ENCODE measurements at places on chromosomes 5 and 9.

GRCh38 chr5:85466423-85466822, 1081.7 kb upstream of the EDIL3 start:
- DNase-seq = no peak

DNA sequence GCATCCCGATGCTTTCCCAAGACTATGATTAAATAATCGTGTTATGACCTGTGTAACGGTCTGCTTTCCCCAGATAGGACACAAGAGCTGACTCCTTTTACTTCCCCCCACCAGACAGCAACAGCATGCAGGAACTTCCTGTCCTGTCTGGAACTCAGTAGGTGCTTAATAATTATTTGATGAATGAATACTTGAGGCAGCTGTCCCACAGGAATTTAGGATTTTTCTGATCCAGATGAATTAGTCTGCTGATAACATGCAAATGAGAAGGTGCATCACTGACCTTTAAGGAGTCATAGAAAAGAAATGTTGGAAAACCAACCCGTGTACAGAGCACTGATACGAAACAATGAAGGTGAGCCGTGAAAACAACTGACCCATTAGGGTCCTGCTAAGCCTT, 12.2 kb downstream of the RNF130 start:
- no peak for DNase-seq

DNA sequence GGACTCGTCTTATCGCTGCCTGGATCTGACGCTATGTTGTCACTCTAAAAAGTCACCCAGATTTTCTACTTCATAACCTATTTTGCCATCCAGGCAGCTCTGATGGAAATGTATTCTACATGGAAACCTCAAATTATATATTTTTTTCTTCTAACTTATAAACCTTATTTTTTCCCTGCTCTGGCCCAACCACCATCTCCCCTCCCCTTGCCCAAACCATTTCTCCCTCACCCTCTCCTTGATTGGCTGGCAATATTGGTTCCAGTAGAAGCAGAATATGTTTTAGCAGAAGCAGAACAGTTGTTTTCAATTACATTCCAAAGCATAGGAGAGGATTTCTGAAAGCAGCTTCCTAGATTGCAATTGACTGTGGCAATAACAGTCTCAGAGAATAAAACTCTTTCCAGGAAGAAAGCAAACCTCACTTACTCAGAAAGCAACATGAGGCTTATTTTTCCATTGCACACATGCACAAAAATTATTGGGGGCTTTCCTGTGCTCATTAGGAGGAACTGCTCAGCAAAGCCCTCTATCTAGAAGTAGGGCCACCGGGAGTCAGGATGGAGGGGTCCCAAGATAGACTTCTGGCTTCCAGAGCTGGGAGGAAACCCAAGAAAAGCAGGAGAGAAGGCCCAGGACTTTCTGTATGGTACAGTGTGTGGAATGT, 191.8 kb downstream of the ESM1 start:
- no peak for DNase-seq

DNA sequence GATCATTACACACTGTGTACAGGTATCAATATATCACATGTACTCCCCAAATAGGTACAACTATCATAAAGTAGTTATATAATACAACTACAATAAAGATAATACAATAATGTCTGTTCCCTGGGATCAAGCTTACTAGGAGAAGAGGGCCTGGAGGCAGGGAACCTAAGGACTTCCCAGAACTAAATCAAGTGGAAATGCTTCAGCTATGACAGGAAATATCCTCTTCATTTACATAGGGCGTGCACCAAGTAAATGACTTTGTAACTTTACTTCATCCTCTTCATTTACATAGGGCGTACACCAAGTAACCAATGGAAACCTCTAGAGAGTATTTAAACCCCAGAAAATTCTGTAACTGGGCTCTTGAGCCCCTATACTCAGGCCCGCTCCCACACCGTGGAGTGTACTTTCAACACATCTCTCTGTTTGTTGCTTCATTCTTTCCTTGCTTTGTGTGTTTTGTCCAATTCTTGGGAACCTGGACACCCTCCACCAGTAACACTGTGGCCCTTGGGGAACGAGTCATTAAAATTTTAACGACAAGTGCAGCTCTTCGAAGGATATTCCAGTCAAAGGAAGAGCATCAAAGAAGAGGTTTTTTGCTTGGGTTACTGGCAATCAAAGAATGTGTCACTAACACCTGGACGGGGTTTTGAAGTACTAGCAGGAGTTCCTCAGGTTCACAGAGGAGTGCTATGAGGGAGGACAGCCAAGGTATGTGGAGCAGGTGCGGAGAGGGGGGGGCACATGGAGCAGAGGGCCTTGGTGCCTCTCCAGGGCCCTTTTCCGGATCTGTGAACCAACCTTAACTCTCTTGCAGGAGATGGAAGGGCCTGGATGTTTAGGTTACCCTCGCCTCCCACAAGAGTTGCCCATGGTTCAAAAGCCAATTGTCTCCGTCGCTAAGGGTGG, 106.6 kb upstream of the DAP start:
- no peak for DNase-seq

- no peak for DNase-seq
These were observed 13.3 kb downstream of the SLC25A46 start for GRCh38 chr5:110751902-110752762.

- DNase-seq = no peak
These were observed 360.9 kb downstream of the KDM4C start for GRCh38 chr9:7118633-7119032.
